ENCODE measurements at places on chromosomes 2 and 18. TPM values are rescaled to one million over a fixed set of nuclear protein-coding genes. Genes with fewer than 3 reads are reported as not detected.

SLC30A3 gene
- not detected for total RNA-seq

SERPINB7 gene
- not detected for total RNA-seq

DPP4 gene
- 16.2 TPM for total RNA-seq

DTNA gene
- 19.8 TPM for total RNA-seq
